RWPE1 (cell line): ENCODE measurements at places on chromosomes 16 and 17.
A peak's percentile ranks its signal among the peaks of the same experiment; 100 is the strongest.

GRCh38 chr16:85625053-85625452 is 11.9 kb downstream of the GSE1 start:
- no peak for DNase-seq

GRCh38 chr17:8991514-8992285 is 26.2 kb upstream of the PIK3R5 start:
- DNase-seq = peak; percentile 37

DNA sequence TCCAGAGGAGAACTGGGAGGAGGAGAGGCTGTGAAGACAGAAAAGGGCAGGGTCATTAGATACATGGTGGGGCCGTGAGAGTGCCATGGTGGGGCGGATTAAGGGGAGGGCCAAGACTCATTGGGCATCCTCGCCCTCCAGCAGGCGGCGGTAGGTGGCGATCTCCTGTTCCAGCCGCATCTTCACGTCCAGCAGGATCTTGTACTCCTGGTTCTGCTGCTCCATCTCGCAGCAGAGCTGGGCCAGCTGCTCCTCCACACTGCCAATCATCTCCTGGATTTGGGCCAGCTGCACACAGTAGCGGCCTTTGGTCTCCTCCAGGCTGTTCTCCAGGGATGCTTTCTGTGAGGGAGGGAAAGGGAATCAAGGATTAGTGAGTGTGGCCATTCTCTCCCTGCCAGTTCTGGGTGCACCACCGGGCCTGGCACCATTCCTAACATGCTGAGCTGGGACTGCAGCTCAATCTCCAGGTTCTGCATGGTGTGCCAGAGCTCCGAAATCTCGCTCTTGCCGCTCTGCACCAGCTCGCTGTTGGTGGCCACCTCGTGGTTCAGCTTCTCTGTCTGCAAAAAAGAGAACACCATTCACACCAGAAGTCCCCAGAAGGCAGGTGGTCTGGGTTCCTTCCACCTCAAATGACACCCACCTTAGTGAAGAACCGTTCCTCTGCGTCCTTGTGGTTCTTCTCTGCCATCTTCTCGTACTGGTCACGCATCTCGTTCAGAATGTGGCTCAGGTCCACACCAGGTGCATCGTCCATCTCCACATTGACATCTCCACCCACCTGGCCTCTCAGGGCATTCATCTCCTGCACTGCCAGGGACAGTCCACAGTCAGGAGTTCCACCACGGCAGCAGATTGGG is 129.0 kb downstream of the CCDC144A start:
- DNase-seq = no peak

DNA sequence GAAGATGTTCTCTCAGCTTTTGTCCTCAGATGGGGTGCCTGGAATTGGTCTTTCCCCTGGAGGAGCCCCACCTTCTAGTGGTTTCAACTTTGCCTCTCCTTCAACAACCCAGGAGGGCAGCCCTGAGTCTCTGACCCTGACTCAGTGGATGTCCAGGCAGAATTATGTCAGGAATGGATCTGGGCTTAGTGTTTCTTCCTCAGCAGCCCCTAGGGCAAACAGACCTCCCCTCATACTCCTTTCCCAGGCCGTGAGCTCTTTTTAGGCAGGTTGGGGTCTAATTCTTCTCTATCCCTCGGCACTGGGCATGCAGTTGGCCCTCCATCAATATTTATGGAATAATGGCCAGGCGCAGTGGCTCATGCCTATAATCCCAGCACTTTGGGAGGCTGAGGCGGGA is 20.2 kb upstream of the FMNL1 start:
- no peak for DNase-seq

GRCh38 chr17:45256114-45256966 is 5.6 kb downstream of the SPATA32 start:
- no peak for DNase-seq

- peak; percentile 21 for DNase-seq
These were observed 712 bp upstream of the SPECC1 start for GRCh38 chr17:20008242-20009051.

- no peak for DNase-seq
These were observed 109.9 kb downstream of the METRNL start for GRCh38 chr17:83189044-83190003.

DNA sequence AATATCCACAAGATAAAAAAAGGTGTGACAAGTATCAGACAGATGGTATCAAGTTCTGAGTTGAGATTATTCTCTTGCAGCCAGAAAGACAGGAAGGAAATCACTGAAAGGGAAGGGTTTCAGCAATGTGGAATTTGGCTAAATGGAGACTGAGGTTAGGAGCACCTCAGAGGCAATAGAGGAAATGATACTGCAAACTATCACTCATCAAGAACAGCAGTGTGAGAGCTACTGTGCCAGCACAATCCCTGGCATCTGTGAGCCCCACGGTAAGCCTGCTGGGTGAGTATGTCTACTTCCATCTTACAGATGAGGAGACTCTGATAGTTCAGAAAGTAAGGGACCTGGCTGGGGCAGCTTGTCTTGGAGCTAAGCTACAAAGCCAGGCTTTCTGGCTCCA is 162.0 kb downstream of the SALL1 start:
- DNase-seq = no peak

GRCh38 chr17:82445542-82445941 is 5.0 kb downstream of the CYBC1 start:
- DNase-seq = no peak

GRCh38 chr17:82287013-82287867 is 13.7 kb upstream of the CSNK1D start:
- no peak for DNase-seq

DNA sequence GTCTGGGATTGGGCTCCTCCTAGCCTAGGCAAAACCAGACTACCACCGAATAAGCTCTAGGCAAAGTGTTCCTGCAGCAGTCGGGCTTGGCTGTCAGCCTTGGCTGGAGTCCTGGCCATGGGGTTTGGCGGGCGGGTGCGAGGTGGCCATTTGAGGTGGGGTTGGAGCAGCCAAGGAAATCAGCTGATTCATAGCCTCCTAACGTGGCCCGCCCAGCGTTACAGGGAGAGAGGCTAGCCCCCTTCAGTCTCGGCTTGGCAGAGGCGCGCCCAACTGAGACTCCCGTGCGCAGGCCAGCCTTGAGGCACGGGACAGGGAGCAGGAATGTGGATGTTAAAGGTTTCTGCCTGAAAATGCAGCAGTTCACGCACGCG is 1.9 kb downstream of the PMP22 start:
- DNase-seq = no peak

DNA sequence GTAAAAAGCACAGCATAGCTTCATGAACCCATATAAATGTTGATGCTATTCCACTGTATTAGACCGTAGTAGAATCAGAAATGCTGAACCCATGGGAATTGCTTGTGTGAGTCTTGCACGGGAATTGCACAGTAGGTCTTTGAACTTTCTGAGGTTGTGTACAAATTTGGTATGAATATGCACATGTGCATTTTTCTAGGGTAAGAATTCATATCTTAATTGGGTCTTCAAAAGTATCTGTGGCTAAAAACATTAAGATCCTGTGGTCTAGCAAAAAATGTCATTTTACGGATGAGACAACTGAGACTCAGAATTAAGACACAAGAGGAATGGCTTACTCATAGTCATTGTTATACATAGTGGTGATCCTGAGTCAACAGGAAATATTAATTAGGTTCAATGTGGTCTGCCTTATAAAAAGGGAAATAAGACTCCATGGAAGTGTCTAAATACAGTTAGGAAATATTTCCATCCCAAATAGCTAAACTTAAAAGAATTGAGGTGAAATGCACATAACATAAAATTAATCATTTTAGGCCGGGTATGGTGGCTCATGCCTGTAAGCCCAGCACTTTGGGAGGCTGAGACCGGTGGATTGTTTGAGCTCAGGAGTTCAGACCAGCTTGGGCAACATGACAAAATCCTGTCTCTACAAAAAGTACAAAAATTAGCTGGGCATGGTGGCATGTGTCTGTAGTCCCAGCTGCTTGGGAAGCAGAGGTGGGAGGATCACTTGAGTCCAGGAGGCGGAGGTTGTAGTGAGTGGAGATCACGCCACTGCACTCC is 22.8 kb downstream of the TAOK1 start:
- peak; percentile 36 for DNase-seq

DNA sequence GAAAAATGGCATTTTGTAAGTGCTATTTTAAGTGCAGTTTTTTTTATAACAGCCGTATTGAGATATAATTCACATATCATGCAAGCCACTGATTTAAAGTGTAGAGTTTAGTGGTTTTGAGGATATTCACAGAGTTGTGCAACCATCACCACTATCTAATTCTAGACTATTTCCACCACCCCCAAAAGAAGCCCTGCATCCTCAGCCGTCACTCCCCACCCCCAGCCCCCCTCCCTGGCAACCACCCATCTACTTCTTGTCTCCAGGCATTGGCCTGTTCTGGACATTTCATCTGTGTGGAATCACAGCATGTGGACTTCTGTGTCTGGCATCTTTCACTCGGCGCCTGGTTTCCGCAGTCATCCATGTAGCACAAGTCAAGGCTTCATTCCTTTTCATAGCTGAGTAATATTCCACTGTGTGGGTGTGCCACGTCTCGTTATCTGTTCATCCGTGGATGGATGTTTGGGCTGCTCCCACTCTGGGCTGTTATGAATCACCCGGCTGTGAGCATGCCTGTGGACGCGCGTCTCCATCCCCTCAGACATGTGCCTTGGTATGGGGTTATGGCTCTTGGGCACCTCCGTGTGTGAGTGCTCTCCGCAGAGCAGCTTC is 138.4 kb upstream of the CIBAR2 start:
- DNase-seq = no peak

DNA sequence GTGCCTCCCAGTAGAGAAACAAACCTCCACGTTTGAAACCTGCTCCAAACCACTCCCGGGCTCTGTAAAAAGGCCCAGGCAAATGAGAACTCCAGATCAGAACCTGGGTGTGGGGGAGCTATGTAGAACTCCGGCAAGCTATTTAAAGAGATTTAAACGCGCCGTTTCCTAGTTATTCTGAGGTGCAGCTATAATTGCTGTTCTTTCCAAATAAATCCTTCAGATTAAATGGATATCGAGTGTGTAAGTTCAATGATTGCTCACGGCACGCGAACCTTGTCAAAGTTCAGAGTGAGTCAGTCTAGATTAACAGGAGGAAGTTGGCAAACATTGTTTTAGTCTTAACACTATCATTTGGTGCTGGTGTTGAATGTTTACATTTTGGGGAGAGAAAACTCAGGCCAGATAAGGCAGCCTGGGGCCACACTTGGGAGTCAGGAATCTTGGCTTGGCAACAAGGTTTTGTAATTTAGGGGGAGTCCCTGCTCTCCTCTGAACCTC is 92.9 kb upstream of the SALL1 start:
- DNase-seq = peak; percentile 74

DNA sequence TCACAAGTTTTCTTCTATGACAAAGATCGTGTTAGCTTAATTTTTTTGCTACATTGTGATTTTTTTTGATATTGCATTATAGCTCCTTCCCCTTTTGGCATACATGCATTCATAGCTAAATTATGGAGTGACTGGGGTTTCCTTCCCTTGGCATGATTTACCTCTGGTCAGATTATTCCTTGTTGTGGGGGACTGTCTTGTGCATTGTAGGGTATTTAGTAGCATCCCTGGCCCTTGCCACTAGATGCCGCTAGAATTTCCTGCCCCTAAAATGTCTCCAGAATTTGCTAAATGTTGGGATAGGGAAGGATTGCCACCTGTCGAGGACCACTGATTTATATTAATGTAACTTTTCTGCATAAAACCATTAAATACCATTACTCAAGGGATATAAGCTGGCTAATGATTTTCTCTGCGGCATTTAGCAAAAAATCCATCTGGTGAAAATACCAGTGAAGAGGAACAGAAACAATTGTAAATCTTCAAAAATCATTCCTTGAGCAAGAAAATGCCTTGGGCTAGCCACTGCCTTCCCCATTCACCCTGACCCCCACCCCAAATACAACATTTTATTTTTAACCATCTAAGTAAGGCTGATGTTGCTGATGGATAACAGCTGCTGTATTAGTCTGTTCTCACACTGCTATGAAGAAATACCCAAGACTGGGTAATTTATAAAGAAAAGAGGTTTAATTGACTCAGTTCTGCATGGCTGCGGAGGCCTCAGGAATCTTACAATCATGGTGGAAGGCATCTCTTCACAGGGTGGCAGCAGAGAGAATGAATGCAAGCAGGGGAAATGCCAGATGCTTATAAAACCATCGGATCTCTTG is 195.2 kb downstream of the MAP2K6 start:
- peak; percentile 20 for DNase-seq

DNA sequence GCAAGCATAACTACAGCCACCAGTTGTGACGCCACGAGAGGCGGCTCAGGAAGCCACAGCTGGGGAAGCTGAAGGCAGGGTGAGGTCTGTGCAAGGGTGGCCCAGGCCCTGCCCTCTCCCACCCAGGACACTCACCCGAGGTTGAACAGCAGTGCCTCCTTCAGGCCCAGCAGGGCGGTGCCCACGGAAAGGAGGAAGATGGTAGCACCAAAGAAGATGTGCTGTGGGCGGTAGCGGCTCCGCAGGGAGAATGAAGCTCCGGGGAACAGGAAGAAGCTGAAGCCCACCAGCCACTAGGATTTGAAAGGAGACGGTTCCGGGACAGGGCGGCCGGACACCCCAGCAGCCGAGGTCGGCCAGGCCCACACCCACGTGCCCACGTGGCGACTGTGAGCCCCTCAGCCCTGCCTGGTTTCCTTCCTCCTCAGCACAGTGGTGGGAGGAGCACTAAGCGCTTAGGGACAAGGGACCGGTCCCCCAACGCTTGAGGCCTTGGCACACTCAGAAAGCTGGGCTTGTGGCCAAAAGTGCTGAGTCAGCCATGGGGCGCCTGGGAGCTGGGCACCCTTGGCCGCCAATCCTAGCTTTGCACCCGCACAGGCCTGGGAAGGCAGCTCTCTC is 11.0 kb downstream of the CYB561 start:
- peak; percentile 80 for DNase-seq

GRCh38 chr16:84567286-84567962 is 50.5 kb downstream of the COTL1 start:
- DNase-seq = no peak

- DNase-seq = no peak
These were observed 19.9 kb upstream of the RAB11FIP4 start for GRCh38 chr17:31371511-31372097.

- DNase-seq = no peak
These were observed 88.8 kb downstream of the MGAT5B start for GRCh38 chr17:76956846-76957540.

GRCh38 chr17:33240362-33240761 is 52.7 kb downstream of the ASIC2 start:
- DNase-seq = no peak

- no peak for DNase-seq
These were observed 100.8 kb downstream of the TMEM132E start for GRCh38 chr17:34680151-34680550.
